Epithelial cell of umbilical artery (primary cell): ENCODE measurements at places on chromosomes 1 and 21. TPM values are rescaled to one million over a fixed set of nuclear protein-coding genes. Genes with fewer than 3 reads are reported as not detected.

The CHI3L2 gene
- not detected in 2 replicates for total RNA-seq

The GUCA2B gene
- not detected in 2 replicates for total RNA-seq

The MNDA gene
- total RNA-seq: not detected in 2 replicates

The MIER1 gene
- 23.7 and 34.3 TPM in 2 replicates for total RNA-seq

The EPHB2 gene
- 50.0 and 58.8 TPM in 2 replicates for total RNA-seq

The ARHGAP30 gene
- total RNA-seq: not detected in 2 replicates

The OLFML2B gene
- 0.32 TPM in 1 of 2 replicates, not detected in the other for total RNA-seq

The ACTL8 gene
- total RNA-seq: under 0.01 TPM in 1 of 2 replicates, not detected in the other

The KCNJ15 gene
- total RNA-seq: 0.32 and 0.46 TPM in 2 replicates

The MIGA1 gene
- total RNA-seq: 8.8 and 14.7 TPM in 2 replicates

The PTGFRN gene
- total RNA-seq: 47.0 and 71.8 TPM in 2 replicates

The PLEKHN1 gene
- total RNA-seq: 0.30 and 0.32 TPM in 2 replicates

The OR2L8 gene
- total RNA-seq: under 0.01 and 0.30 TPM in 2 replicates

The F5 gene
- not detected in 2 replicates for total RNA-seq

The OR6Y1 gene
- not detected in 2 replicates for total RNA-seq

The AK5 gene
- 21.8 and 97.3 TPM in 2 replicates for total RNA-seq

The TRIM63 gene
- not detected in 2 replicates for total RNA-seq

The ZNF593OS gene
- total RNA-seq: not detected in 2 replicates

The TNFRSF1B gene
- total RNA-seq: 20.8 and 33.0 TPM in 2 replicates

The PLA2G2A gene
- not detected in 2 replicates for total RNA-seq

The ZNF683 gene
- not detected in 2 replicates for total RNA-seq

The TMPRSS15 gene
- total RNA-seq: not detected in 2 replicates

The CYP4Z1 gene
- total RNA-seq: not detected in 2 replicates
